ENCODE measurements at places on chromosomes 3 and 15. TPM values are rescaled to one million over a fixed set of nuclear protein-coding genes. Genes with fewer than 3 reads are reported as not detected.

The SNAP23 gene
- 49.6 TPM for total RNA-seq

The PGBD4 gene
- 1.5 TPM for total RNA-seq

The ZSCAN2 gene
- 6.0 TPM for total RNA-seq

The GLCE gene
- total RNA-seq = 13.3 TPM

The TRIM42 gene
- not detected for total RNA-seq

The CAV3 gene
- total RNA-seq = 0.08 TPM

The PLSCR5 gene
- not detected for total RNA-seq

The THRB gene
- total RNA-seq = 7.5 TPM

The GRK7 gene
- under 0.01 TPM for total RNA-seq

The GJD2 gene
- not detected for total RNA-seq

The NRG4 gene
- not detected for total RNA-seq

The SIDT1 gene
- not detected for total RNA-seq

The CCR3 gene
- 0.94 TPM for total RNA-seq

The POPDC2 gene
- total RNA-seq = 0.15 TPM

The C3orf62 gene
- 0.59 TPM for total RNA-seq

The GPR149 gene
- total RNA-seq = not detected

The TEX9 gene
- total RNA-seq = 4.1 TPM

The MGLL gene
- total RNA-seq = 18.7 TPM

The ABTB1 gene
- total RNA-seq = 5.8 TPM

The CFAP20DC gene
- total RNA-seq = 0.82 TPM

The PLCH1 gene
- total RNA-seq = not detected

The NOX5 gene
- total RNA-seq = 0.12 TPM

The DTWD1 gene
- 29.6 TPM for total RNA-seq

The GPR87 gene
- not detected for total RNA-seq

The MYLK gene
- total RNA-seq = 85.2 TPM

The UBA7 gene
- 32.1 TPM for total RNA-seq

The GOLGA8S gene
- total RNA-seq = not detected

The C15orf61 gene
- total RNA-seq = 1.6 TPM

The PLA2G4E gene
- total RNA-seq = not detected

The TNNC1 gene
- 2.5 TPM for total RNA-seq

The ERICH6 gene
- total RNA-seq = not detected

The LRRK1 gene
- 5.9 TPM for total RNA-seq

The LRRC58 gene
- total RNA-seq = 12.6 TPM

The FGD5 gene
- total RNA-seq = 1.3 TPM

The NEO1 gene
- 10.9 TPM for total RNA-seq

The APOD gene
- 0.08 TPM for total RNA-seq

The PCOLCE2 gene
- total RNA-seq = 135 TPM

The TMEM115 gene
- 28.9 TPM for total RNA-seq

The KAT2B gene
- total RNA-seq = 8.0 TPM

The ZMYND10 gene
- total RNA-seq = 0.70 TPM

The SCAANT1 gene
- not detected for total RNA-seq

The ISY1 gene
- 41.3 TPM for total RNA-seq

The AHSG gene
- total RNA-seq = not detected

The PDZRN3 gene
- 14.3 TPM for total RNA-seq
